ENCODE measurements at places on chromosomes 4 and X. TPM values are rescaled to one million over a fixed set of nuclear protein-coding genes. Genes with fewer than 3 reads are reported as not detected.

Gene CENPVL2
- total RNA-seq, result not detected

Gene DGKK
- not detected for total RNA-seq

Gene MAGEE1
- 2.6 TPM for total RNA-seq

Gene ATOH1
- not detected for total RNA-seq

Gene RBBP7
- total RNA-seq, result 109 TPM

Gene DCAF8L2
- not detected for total RNA-seq

Gene KLF8
- 4.6 TPM for total RNA-seq

Gene SLITRK4
- under 0.01 TPM for total RNA-seq

All from articular chondrocyte of knee joint (primary cell).